ENCODE measurements at places on chromosomes 3 and 15.
A peak's percentile ranks its signal among the peaks of the same experiment; 100 is the strongest.

DNA sequence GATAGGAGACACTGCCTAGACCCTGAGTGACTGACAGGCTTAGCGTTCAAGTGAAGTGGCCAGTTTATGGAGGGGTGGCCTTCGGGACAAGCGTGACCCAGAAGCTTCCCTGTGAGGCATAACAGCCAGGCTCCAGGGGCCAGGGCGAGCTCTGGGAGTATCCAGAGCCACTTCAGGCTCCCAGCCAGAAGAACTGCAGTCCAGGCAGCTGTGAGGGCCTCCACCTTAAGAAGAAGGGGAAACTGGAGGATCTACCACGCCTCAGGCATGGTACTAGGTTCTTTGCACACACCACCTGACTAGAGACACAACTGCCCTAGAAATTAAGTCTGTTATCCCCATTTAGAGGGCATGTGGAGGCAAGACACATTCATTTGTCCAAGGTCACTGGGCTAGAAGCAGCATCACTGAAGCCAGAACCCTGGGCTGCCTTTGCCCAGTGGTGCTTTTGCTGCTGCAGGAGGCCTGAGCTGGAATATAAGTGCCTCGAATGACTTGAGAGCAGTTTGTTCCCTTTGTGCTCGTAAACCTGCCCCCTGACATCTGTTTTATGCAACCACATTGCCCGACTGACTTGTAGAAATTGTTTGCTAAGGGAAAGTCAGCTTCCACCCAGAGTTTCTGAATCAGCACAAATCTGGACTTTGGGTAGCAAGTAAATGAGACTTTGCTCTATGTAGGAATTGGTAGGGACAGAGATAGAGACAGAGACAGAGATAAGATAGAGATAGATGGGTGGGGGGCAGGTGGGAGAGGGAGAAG, 23.3 kb downstream of the RASGRF1 start:
- no peaks in the 10 kb centered on the region for H3K4me1 ChIP-seq
- H3K27me3 ChIP-seq = peaks cover 10% of the 10 kb centered on the region
- H3K27ac ChIP-seq = no peak overlapping the region

GRCh38 chr15:81516461-81516860, 142.4 kb upstream of the TMC3 start:
- H3K4me3 ChIP-seq = no peak overlapping the region
- H3K4me1 ChIP-seq = no peaks in the 10 kb centered on the region
- no peak for DNase-seq
- no peaks in the 10 kb centered on the region for H3K36me3 ChIP-seq

DNA sequence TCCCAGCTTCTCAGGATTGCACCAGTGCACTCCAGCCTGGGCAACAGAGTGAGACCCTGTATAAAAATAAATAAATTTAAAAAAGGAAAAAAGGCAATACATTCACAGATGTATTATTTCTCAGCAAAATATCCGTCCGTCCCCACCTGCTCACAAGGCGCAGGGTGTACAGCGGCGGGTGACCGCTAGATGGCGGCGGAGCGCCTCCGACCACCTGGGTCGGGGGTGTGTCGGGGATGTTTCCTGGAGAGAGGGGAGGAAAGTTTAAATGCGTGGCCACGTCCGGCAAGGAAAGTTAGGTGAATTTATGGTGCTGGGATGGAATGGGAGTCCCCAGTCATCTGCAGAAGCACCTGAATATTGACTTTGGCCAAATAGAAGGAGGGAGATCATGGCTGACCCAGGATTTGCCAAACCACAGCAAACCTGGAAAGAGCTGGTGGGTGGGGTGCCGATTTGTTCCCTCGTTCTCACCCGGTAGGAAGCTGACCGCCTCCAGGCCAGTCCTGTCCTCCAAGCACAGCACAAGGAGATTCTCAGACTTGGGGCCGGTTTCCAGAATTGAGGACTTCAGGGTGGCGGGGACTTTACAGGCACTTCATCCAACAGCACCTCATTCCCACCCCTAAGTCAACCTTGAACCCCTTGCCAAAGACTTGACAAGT, 88.3 kb downstream of the TMEM266 start:
- H3K27me3 ChIP-seq = peaks cover 44% of the 10 kb centered on the region
- DNase-seq = peak; percentile 77
- H3K27ac ChIP-seq = no peak overlapping the region
- no peak overlapping the region for H3K4me3 ChIP-seq

DNA sequence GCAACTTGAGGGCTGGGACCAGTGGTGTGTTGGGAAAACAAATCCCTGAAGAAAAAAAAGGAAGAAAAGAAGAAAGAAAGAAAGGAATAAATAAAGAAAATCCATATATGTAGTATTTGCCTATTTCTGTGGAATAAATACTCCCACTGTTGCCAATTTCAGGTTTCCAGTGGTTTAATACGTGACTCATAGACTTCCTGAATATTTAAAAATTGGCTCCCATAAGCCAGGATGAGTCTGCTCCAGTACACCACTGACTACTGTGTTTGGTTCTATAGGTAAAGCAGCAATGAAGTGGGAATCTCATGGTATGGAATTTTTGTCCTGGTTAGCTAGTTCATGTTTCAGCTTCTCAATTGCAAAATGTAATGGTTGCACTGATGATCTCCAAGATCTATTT, 31.6 kb downstream of the PYDC2 start:
- no peak overlapping the region for H3K4me3 ChIP-seq
- no peaks in the 10 kb centered on the region for H3K36me3 ChIP-seq
- H3K27ac ChIP-seq = no peak overlapping the region
- H3K4me1 ChIP-seq = no peaks in the 10 kb centered on the region
- DNase-seq = no peak
